ENCODE measurements at places on chromosomes 1 and 21.
A peak's percentile ranks its signal among the peaks of the same experiment; 100 is the strongest.

GRCh38 chr21:33244082-33244778 is 14.5 kb downstream of the IFNAR2 start:
- H3K36me3 ChIP-seq: peaks cover 40% of the 10 kb centered on the region
- H3K4me1 ChIP-seq: no peaks in the 10 kb centered on the region
- no peak for DNase-seq
- no peak overlapping the region for H3K4me3 ChIP-seq

GRCh38 chr1:182611326-182611725 is 7.1 kb upstream of the RGS16 start:
- peak; percentile 56 for DNase-seq
- no peaks in the 10 kb centered on the region for H3K27me3 ChIP-seq
- no peak overlapping the region for H3K4me3 ChIP-seq
- H3K4me1 ChIP-seq: peaks cover 27% of the 10 kb centered on the region
- H3K36me3 ChIP-seq: no peaks in the 10 kb centered on the region

- H3K4me1 ChIP-seq: no peaks in the 10 kb centered on the region
- no peaks in the 10 kb centered on the region for H3K27me3 ChIP-seq
- DNase-seq: no peak
- no peaks in the 10 kb centered on the region for H3K36me3 ChIP-seq
- no peak overlapping the region for H3K27ac ChIP-seq
Observed at GRCh38 chr21:39694750-39695149, 50.2 kb upstream of the IGSF5 start.

DNA sequence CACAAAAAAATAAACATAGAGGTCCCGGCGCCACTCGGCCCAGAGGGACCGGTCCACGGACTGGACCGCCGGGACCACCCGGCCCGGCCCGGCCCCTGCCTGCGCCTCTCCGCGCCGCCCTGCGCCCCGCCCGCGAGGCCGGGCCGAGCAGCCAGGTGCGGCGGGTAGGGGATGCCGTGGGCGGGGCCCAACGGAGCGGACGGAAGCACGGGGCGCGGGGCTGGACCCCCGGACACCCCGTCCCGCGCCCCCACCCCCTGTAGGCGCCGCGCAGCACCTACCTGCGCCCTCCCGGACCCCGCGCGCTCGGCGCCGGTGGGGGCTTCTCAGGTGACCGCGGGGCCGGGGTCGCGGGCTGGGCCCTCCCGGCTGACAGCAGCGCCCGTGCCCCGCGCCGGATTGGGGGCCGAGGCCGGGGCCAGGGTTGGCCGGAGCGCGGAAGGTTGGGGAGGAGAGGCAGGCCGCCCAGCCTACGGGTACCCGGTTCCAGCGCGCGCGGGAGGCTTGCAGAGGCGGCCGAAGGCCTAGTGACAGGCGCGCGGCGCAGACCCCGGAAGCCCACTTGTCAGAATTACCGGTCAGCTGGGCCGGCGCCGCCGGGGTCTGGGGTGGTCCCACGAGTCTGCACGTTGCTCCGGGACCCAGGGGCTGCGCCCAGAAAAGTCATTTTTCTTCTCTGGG is 351.9 kb upstream of the CAMK1G start:
- H3K4me1 ChIP-seq: no peaks in the 10 kb centered on the region
- H3K4me3 ChIP-seq: no peak overlapping the region
- H3K27me3 ChIP-seq: no peaks in the 10 kb centered on the region

DNA sequence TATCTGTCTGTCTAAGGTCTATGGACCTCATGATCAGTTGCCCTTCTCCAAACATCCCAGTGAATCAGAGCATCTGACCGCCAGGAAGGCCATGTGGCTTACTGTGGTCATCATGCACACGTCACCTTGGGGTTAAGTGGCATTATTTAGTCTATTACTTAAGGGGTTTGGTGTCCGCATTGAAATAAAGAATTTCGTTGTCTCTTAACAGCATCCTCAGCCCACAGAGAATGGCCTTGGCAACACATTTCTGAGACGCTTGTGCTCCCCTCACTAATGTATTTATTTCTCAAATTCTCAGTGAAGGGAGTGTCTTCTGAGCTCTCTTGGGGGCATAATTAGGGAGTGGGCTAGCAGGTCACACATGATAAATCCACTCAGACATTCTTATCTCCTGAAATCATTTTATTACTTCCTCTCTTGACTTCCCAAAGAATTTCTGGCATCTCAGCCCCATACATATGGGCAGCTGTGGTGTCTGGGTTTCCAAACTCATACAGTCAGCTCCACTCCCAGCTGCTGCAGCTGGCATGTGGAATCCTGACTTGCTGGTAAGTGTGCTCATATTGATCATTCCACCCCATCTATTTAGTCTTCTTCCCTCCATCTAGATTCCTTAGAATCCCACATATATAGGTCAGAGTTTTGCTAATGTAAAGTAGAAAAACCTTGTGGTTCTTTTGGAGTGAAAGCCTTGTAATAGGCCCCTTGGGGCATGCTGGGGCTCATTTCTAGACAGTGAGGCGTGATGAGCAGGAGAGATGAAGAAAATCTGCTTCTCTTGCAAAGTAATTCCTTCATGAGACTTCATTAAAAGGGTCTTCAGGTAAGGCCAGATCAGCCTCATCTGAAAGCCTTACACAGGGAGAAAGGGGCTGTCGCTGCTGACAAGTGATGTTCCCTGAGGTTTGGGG is 110.5 kb downstream of the HHAT start:
- no peaks in the 10 kb centered on the region for H3K27me3 ChIP-seq
- no peak overlapping the region for H3K4me3 ChIP-seq
- H3K27ac ChIP-seq: no peak overlapping the region
- no peaks in the 10 kb centered on the region for H3K36me3 ChIP-seq
- no peak for DNase-seq

DNA sequence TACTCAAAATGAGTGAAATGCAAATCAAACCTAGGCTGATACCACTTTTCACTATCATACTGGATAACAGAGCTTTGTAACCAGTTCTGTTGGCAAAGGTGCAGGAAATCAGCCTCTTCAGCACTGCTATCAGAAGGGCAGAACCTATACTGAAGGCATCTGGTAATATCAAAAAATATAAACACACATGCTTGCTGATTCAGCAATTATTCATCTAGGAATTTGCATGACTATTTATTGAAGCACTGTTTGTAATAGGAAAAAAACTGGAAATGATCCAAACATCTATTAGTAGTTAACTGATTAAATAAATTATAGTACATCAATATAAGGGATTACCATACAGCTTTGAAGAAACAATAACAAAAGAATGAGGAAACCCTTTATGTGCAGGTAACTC is 21.4 kb downstream of the ARHGAP29 start:
- no peak for DNase-seq
- no peaks in the 10 kb centered on the region for H3K27me3 ChIP-seq
- no peaks in the 10 kb centered on the region for H3K36me3 ChIP-seq
- no peak overlapping the region for H3K27ac ChIP-seq

DNA sequence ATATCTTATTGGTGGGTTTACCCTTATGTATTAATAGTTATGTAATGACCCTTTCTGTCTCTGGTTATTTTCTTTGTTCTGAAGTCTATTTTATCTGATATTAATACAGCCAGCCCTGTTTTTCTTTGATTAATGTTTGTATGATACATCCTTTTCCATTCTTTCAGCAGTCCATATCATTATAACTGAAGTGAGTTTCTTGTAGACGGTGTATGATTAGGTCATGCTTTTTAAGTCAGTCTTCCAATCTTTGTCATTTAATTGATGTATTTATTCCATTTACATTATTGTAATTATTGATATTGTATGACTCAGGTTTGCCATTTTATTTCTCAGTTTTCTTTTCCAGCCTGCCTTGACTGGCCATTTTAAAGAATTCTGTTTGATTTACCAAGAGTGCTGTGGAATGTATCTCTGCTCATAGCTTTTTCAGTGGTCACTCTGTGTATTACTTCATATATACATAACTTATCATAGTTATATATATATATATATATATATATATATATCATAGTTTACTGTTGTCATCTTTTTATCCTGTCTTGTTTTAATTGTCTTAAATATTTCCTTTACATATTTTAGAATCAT is 10.5 kb downstream of the RAB4A start:
- H3K4me1 ChIP-seq: peaks cover 19% of the 10 kb centered on the region
- H3K4me3 ChIP-seq: no peak overlapping the region
- H3K36me3 ChIP-seq: no peaks in the 10 kb centered on the region
- no peak for DNase-seq
- H3K27ac ChIP-seq: no peak overlapping the region

DNA sequence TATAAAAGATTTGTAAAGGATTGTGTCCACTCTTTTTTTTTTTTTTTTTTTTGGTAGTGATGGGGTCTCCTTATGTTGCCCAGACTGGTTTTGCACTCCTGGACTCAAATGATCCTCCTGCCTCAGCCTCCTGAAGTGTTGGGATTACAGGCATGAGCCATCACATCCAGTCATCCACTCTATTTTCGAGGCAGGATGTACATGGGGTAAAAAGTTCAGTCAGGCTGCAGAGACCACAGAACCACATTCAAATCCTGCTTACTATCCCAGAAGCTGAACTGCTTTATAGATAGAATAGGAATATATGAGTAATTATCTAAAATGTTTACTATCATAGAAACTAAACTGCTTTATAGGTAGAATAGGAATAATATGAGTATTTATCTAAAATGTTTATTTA is 26.0 kb upstream of the KCNK2 start:
- H3K27me3 ChIP-seq: no peaks in the 10 kb centered on the region
- H3K36me3 ChIP-seq: no peaks in the 10 kb centered on the region
- H3K27ac ChIP-seq: no peak overlapping the region
- H3K4me3 ChIP-seq: no peak overlapping the region

- no peak for DNase-seq
- peaks cover 22% of the 10 kb centered on the region for H3K4me1 ChIP-seq
- H3K36me3 ChIP-seq: no peaks in the 10 kb centered on the region
- H3K27ac ChIP-seq: no peak overlapping the region
- H3K27me3 ChIP-seq: no peaks in the 10 kb centered on the region
Observed at GRCh38 chr1:221397141-221397540, 344.7 kb downstream of the DUSP10 start.

DNA sequence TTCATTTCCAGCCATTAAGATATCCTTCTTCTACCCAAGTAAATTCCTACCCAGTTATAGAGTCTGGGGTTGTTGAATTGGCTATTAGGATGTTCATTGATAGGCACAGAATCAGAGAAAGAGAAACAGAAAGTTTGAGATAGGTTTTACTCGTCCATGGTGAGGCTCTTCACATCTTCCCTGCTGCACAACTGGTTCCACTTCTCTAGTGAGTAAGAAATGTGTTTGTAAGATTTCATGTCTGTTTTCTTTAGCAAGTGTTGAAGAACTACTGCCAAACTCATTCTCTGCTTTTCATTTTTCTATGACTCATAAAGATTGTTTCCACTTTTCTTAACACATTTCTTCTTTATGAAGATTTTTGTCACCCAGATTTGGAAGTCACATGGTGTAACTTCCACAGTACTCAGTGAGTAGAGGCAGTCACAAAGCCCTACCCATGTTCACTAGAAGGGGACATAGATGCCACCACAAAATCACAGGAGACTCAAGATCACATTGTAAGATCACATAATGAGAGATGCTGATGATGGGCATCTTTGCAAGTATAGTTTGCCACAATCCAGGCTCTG is 152.3 kb downstream of the SNX7 start:
- H3K4me1 ChIP-seq: no peaks in the 10 kb centered on the region
- no peak for DNase-seq
- H3K36me3 ChIP-seq: no peaks in the 10 kb centered on the region
- no peak overlapping the region for H3K4me3 ChIP-seq
- H3K27me3 ChIP-seq: no peaks in the 10 kb centered on the region

DNA sequence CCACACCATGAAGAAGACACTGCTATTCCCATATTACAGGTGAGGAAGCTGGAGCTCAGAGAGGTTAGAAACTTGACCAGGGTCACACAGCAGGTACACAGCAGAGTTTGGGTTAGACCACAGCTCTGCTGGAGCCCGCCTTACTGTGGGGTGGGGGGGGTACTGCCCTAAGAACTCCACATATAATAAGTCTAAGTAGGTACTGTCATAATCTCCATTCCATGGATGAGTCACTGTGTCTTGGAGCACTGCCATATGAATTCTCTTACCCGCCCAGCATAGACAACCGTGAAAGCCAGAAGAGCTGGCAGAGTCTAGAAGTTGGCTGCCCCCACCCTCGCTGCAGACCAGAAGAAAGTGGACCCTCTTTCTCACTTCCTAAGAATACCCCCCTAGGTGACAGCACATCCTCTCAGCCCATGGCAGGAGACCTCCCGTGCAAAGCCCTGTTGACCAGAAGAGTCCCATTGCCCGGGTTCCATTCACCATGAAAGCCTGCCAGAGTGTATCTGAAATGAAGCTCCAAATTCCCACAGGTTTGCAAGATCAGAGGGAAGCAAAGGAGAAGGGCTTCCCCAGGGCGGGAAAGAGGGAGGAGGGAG is 5.2 kb upstream of the PLA2G2D start:
- no peak overlapping the region for H3K27ac ChIP-seq
- no peak overlapping the region for H3K4me3 ChIP-seq
- no peaks in the 10 kb centered on the region for H3K27me3 ChIP-seq
- H3K36me3 ChIP-seq: no peaks in the 10 kb centered on the region
- H3K4me1 ChIP-seq: peaks cover 9% of the 10 kb centered on the region

DNA sequence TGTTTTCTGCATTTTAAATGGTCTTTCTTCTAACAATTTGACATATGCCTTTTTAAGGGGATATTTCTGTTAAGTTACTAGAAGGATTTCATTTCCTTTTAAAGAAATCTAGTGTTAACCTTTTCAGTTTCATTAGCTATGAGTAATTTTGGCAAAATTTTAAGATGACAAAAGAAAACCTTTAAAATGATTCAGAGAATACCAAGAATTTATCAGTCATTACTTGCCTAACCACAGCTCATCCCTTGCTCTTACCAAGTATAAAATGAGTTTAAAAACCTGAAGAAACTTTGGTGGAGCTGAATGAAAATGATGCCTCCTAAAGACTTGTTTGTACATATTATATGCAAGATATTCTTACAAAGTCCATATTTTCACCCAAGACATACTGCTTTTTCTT is 101.7 kb downstream of the NEK7 start:
- no peak overlapping the region for H3K4me3 ChIP-seq
- no peaks in the 10 kb centered on the region for H3K36me3 ChIP-seq
- H3K4me1 ChIP-seq: peaks cover 18% of the 10 kb centered on the region
- no peaks in the 10 kb centered on the region for H3K27me3 ChIP-seq
- H3K27ac ChIP-seq: no peak overlapping the region

GRCh38 chr1:171581766-171582165 is 40.3 kb upstream of the MYOCOS start:
- H3K27ac ChIP-seq: no peak overlapping the region
- no peak for DNase-seq
- H3K36me3 ChIP-seq: peaks cover 72% of the 10 kb centered on the region
- no peaks in the 10 kb centered on the region for H3K4me1 ChIP-seq
- H3K4me3 ChIP-seq: no peak overlapping the region

GRCh38 chr1:205488074-205488723 is 16.3 kb upstream of the CDK18 start:
- H3K4me3 ChIP-seq: no peak overlapping the region
- no peak for DNase-seq
- H3K27ac ChIP-seq: no peak overlapping the region
- no peaks in the 10 kb centered on the region for H3K27me3 ChIP-seq

- no peak for DNase-seq
- peaks cover 27% of the 10 kb centered on the region for H3K4me1 ChIP-seq
- no peaks in the 10 kb centered on the region for H3K36me3 ChIP-seq
- peak overlapping the region; percentile 68 for H3K27ac ChIP-seq
- H3K27me3 ChIP-seq: no peaks in the 10 kb centered on the region
- no peak overlapping the region for H3K4me3 ChIP-seq
Observed at GRCh38 chr1:54227091-54227602, 27.2 kb downstream of the MRPL37 start.

GRCh38 chr21:44571844-44572782 is 1.4 kb upstream of the KRTAP10-4 start:
- H3K27ac ChIP-seq: no peak overlapping the region
- no peaks in the 10 kb centered on the region for H3K36me3 ChIP-seq
- no peaks in the 10 kb centered on the region for H3K27me3 ChIP-seq
- no peak overlapping the region for H3K4me3 ChIP-seq
